Epithelial cell of esophagus (primary cell): ENCODE measurements at places on chromosomes 7 and 10.
A peak's percentile ranks its signal among the peaks of the same experiment; 100 is the strongest.

GRCh38 chr10:8312781-8313180 is 258.3 kb downstream of the GATA3 start:
- DNase-seq = peak; percentile 64

GRCh38 chr10:12194752-12195271 is 879 bp downstream of the NUDT5 start:
- peak; percentile 44 for DNase-seq

DNA sequence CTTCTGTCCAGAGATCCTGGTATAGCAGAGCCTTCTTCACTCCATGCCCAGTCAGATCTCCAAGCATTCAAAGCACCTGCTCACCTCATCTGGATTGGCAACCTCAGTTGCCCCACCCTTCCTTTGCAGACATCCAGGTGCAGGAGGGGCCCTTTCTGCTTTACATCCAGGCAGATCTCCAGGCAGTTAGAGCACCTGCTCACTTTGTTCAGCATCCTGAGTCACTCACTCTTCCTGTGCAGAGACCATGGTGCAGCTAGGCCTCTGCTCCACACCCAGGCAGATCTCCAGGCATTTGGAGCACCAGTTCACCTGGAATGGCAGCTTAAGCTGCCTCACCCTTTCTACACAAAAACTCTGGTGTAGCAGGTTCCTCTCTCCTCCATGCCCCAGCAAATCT is 153.1 kb downstream of the CDK14 start:
- DNase-seq = peak; percentile 64

DNA sequence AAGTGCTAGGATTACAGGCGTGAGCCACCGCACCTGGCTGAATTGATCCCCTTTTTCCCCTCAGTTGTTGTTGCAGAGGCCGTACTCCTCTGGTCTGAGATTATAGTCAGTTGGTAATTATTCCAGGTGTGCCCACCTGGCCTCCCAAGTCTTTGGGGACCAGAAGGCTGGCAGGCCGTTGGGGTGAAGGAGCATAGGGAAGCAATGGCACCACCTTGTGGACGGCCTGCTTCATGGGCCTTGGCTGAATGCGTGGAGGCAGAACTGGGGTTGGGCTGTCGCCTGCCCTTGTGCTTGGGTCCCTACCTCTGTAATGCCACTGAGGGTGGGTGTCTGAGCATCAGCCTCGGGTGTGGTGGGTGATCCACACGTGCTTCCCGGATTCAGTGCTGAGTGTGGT is 125.7 kb downstream of the RGS10 start:
- peak; percentile 69 for DNase-seq
